ENCODE measurements at places on chromosomes 3 and 15.

- no peak for DNase-seq
These were observed 28.0 kb downstream of the GLDN start for GRCh38 chr15:51369451-51369761.

DNA sequence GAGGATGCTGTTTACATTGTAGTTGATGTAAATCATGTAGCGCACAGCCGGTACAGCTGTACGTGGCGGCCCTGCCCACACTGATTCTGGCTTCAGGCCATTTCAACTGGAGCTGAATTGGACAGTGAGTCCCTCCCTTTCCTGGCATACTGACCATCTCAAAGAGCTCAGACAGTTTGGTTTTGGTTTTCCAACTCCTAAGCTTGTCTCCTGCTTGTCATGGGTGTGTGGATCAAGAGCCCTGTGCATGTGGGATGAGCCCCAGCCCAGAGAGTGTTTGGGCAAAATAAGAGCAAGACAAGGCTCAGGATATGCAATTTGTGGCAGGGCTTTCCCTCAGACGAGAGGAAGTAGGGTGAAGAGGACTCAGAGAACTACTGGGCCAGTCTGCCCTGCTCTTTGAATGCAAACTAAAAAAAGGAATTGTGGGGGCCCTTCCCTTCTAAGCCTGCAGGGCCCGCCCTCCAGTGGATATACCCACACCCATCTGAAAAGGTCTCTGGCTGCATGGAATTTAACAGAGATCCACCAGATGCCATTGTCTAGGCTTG is 13.3 kb downstream of the ITGA11 start:
- DNase-seq = no peak

DNA sequence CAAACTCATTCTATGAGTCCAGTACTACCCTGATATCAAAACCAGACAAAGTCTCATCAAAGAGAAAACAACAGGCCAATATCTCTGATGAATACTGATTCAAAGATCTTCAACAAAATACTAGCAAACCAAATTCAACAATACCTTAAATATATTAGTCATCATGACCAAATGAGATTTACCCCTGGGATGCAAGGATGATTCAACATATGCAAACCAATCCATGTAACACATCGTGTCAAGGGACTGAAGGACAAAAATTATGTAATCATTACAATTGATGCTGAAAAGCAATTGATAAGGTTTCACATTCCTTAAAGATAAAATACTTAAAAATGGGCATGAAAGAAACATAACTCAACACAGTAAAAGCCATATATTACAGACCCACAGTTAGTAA is 1476.9 kb downstream of the SI start:
- DNase-seq = no peak

DNA sequence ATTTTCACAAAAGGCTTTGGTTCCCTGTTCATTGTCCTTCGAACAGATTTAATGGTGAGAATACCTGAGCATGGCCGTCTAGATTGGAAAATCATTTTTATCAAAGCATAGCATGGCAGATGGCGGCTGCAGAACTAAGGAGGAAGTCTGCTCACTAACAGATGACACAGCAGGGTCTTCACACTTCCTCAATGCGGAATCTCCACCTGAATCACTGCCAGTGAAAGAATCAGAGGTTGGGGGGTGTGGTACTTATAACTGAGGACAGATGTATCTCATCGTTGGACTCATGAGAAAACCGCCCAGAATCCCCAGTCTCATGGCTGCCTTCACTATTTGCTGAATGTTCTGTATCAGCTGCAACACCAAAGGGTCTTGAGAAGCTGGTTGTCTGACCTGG is 31.6 kb upstream of the PYGO1 start:
- DNase-seq = no peak

GRCh38 chr15:33014586-33014985 is 179.9 kb downstream of the FMN1 start:
- DNase-seq = no peak

- DNase-seq = no peak
These were observed 3.3 kb upstream of the SLC22A14 start for GRCh38 chr3:38278841-38279240.

DNA sequence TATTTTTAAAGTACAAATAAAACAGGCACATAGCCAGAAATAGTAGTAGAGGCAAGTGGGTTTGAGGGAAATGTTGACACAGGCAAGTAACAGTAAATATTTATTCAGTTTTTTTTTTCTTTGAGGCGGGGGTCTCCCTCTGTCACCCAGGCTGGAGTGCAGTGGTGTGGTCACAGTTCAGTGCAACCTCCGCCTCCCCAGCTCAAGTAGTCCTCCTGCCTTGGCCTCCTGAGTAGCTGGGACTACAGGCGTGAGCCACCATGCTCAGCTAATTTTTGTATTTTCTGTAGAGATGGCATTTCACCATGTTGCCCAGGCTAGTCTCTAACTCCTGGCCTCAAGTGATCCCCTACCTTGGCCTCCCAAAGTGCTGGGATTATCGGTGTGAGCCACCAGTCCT is 43.5 kb downstream of the PHLDB2 start:
- DNase-seq = no peak

GRCh38 chr3:133747907-133748639 is 1.9 kb downstream of the TF start:
- no peak for DNase-seq

DNA sequence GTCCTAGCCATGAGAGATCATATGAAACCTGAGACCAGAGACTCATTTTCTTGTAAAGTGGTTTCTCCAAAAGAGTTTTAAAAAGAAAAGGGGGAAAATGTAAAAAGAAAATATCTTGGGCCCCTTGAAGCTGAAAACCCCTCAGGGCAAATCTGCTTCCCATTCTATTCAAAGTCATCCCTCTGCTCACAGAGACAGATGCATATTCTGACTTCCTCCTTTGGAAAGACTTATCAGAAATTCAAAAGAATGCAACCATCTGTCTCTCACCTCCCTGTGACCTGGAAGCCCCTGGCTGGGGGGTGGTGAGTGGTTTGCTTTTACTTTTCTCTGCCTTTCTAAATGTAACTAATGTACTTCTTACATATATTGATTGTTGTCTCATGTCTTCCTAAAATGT is 1154.8 kb downstream of the NSUN3 start:
- no peak for DNase-seq
